ENCODE measurements at places on chromosomes 11 and 22.

DNA sequence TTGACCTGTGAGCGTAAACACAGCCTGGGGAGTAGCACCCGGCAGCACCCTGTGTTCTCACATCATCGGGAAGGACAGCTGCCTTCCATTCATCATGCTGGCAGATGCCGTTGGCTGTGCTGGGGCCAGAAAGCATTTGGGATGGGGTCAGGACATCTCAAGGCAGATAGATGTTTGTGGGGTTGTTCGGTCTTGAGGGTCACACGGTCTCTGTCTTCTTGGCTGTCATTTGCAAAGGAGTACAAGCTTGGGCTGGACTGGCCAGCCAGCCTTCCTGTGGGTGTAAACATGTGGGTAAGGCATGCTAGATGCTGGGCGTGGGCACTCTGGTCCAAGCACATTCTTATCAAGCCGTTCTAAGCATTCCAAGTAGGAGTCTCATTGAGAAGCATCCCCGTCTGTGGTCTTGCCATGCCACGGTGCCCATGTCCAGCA is 81.4 kb downstream of the TBC1D22A start:
- DNase-seq = no peak

- DNase-seq = no peak
These were observed 171.5 kb downstream of the RCN1 start for GRCh38 chr11:32262367-32262766.

DNA sequence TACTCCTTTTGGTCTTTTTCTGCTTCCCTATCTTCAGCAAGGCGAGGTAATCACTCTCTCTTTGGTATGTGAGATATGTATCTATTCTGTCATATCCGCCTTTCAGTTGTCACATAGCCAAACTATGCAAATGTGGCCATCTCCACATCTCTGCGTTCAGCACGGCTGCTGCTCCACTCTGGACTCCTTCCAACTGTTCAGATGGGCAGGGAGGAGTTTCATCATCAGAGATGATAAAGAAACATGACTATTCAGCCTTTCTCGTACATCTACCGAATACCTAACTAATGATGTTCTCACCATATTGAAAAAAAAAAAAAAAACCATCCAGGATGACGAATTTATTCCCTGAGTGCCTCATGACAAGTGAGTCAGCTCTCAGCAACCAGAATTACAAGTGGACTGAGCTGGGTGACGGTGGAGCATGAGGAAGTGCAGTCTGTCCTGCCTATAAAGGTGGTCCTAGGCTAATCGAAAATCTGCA is 899.6 kb downstream of the OPCML start:
- DNase-seq = no peak

DNA sequence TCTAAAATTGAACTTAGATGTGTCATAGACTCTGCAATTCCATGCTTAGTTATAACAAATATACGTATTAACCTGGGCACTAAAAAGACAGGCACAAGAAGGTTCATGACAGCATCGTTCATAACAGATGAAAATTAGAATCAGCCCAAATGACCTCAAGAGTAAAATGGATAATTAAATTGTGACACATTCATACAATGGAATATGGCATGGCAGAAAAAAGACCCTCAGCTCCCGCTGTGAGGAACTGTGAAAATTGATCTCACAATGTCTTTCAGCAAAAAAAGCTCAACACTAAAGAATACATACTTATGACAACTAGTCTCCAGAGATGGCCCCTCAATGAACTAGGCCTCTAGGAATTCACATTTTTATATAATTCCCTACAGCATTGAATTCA is 386.0 kb downstream of the GUCY1A2 start:
- no peak for DNase-seq

- DNase-seq = no peak
These were observed 19.0 kb downstream of the RSF1 start for GRCh38 chr11:77801477-77801876.

GRCh38 chr11:79026803-79027445 is 413.9 kb downstream of the TENM4 start:
- no peak for DNase-seq

DNA sequence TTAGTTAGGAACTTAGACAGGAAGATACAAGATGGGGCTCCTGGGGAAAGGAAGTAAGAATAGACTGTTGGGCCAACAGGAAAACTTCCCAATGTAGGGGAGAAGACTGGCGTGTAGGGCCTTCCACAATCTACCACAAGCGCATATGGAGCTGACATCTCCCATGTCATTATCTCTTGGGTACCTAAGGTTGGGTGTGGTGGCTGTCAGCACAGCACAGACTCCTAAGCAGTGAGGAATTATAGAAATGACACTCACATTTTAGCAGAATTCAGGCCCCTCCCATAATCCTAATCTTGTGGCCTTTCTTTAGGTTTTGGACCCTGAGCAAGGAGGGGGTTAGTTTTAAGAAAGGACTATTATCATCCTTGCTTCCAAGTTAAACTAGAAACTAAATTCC is 11.6 kb downstream of the TRIM21 start:
- no peak for DNase-seq

- peak; percentile 33 for DNase-seq
These were observed 21.9 kb downstream of the SERPINH1 start for GRCh38 chr11:75583718-75584658.

GRCh38 chr11:60866911-60867870 is at the start of gene ZP1:
Gene ZP1, plus strand, starts transcription at chr11:60867542. Its CDS starts 20 bp downstream, at chr11:60867562.
- peak; percentile 45 for DNase-seq

DNA sequence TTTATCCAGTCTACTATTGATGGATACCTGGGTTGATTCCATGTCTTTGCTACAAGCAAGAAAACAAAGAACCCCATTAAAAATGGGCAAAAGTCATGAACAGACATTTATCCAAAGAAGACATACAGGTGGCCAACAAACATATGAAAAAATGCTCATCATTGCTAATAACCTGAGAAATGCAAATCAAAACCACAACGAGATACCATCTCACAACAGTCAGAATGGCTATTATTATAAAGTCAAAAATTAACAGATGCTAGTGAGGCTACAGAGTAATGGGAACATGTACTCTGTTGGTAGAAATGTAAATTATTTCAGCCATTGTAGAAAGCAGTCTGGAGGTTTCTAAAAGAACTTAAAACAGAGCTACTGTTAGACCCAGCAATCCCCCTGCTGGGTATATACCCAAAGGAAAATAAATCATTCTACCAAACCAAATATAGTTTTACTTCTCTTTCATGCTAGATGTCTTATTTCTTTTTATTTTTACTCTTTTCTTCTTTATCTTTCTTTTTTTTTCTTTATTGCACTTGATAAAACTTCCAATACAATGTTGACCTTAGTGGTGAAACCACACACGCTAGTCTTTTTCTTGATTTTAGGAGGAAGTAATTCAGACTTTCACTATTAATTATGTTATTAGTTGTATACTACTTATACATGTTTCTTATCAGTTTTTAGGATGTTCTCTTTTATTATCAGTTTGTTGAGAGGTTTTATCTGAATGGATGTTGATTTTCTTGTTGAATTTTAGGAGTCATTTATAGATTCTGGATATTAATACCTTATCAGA is 14.3 kb downstream of the TRIM22 start:
- DNase-seq = no peak

GRCh38 chr11:128196235-128196634 is 391.1 kb downstream of the ETS1 start:
- no peak for DNase-seq

- no peak for DNase-seq
These were observed 3.4 kb downstream of the IRF7 start for GRCh38 chr11:612201-612960.

Measured in NCI-H2081 (cell line).